AG09319 (cell line): ENCODE measurements at places on chromosomes 3 and 15.

GRCh38 chr3:119375106-119375505 lies 80.9 kb downstream of the ARHGAP31 start:
- no peak for DNase-seq

- DNase-seq, result no peak
These were observed 1090.2 kb downstream of the FHIT start for GRCh38 chr3:60160822-60161748.

DNA sequence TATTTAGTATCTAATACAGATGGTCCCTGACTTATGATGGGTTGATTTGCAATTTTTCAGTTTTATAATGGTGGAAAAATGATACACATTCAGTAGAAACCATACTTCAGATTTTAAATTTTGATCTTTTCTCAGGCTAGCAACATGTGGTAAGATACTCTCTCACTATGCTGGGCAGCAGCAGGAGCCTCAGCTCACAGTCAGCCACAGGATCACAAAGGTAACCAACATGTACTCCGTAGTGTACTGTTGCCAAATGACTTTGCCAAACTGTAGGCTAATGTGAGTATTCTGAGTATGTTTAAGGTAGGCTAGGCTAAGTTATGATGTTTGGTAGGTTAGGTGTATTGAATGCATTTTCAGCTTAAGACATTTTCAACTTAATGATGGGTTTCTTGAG lies 498.6 kb upstream of the DPPA4 start:
- DNase-seq, result no peak

GRCh38 chr15:68646156-68646555 lies 67.4 kb downstream of the CORO2B start:
- DNase-seq, result no peak

DNA sequence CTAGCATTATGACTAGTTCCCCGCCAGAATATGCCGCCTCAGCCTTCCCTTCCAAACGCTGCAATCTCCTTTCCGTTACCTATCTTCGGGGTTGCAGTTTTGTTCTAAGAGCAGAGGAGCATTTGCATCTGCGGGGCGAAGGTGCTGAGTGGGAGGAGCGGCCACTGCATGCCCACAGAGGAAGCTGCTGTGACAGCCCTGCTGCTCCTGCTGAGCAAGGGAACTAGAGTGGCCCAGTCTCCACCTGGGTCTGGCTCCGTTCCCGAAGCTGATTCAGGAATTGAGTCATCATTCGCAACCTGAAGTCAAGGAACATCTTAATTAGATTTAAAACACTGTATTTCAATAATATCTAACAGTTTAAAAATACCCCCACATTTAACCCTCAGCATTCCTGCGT lies 98.2 kb upstream of the TJP1 start:
- DNase-seq, result no peak

DNA sequence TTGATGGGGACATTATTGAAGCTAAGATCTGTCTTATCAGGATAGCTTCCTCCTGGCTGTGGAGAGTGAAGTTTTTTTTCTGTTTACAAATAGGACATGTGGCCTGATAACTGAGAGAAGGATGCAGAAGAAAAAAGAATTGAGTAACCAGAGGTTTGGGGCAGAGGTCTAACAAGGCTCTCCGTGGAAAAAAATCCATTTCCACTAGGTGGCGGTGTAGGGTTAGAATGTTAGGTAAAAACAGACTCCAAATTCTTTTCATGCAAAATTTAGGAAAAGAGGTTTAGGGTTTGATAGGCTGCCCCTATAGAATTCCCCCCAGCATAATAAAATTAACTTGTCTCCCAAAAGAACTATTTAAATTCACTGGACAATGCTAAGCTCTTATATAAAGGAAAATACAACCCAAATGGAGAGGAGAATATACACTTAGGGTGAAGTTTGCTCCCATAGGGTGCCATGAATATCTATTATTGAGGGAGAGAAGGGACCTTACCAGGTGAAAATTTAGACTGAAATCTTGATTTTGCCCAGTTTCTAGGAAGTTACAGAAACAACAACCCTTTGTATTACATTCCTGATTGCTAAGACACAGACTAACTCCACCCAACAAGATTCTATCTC lies 1560.4 kb downstream of the OTOL1 start:
- DNase-seq, result no peak

DNA sequence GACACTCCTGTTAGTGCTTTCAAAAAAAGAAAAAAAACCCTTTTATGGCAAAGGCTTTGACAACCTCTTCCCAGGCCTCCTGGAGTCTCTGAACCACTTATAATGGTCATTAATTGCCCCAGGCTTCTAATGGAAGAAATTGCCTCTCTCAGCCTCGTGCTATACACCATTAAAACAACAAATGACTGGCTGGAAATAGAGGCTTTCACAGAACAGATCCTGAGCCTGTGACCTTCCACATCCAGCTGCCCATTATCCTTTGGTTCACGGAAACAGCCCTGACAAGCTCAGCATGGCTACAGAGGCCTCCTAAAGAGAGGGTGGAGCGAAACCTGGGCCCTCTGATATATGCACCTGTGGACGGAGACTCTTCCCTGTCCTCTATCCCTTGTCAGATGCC lies 26.8 kb upstream of the MKRN3 start:
- no peak for DNase-seq
